Lower leg skin (tissue), 4 donors: ENCODE measurements at places on chromosomes 4 and X. TPM values are rescaled to one million over a fixed set of nuclear protein-coding genes. Genes with fewer than 3 reads are reported as not detected.

The ESX1 gene
- total RNA-seq = not detected

The SSX1 gene
- not detected for total RNA-seq

The MTMR8 gene
- total RNA-seq = 1.2 TPM

The DCHS2 gene
- 0.34 TPM for total RNA-seq

The KLHL34 gene
- 0.44 TPM for total RNA-seq

The TKTL2 gene
- total RNA-seq = not detected

The P2RY10 gene
- total RNA-seq = not detected

The SOWAHD gene
- total RNA-seq = 0.76 TPM

- no peak for DNase-seq
These were observed 35.3 kb upstream of the DCX start for GRCh38 chrX:111447298-111447697.

DNA sequence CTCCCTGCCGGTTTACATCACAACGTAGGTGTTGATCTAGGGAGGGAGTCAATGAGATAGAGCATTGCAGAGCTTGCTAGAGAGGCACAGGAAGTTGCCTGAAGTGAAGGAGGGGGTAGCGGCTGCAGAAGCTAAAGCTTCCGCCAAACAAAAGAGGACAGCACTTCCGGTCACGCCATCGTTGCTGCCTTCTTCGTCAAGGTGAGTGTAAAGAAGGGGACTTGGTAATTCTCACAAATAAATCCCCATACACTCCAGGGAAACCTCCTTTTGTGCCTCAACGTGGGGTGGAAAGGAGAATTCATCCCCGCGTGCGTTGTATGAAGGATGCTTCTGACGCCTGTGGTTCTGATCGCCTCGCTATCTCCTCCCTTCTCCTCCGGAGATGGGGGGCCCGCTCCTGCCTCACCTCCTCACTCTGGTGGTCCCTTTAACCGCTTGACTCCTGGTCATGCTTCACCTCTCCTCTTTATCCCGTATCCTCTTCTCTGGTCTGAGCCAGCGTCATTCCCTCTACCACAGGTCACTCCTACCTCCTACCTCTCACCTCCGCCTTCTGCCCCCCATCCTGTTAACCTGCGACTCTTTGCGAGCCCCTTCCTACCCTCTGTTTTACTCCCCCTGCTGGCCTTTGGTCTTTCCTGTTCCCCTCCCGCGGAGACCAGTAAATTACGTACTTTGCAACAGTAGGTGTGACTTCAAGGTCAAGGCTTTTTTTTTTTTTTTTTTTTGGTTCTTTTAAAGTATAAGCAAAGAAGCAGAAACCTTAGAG is 59.9 kb downstream of the GSPT2 start:
- peak; percentile 14 for DNase-seq

DNA sequence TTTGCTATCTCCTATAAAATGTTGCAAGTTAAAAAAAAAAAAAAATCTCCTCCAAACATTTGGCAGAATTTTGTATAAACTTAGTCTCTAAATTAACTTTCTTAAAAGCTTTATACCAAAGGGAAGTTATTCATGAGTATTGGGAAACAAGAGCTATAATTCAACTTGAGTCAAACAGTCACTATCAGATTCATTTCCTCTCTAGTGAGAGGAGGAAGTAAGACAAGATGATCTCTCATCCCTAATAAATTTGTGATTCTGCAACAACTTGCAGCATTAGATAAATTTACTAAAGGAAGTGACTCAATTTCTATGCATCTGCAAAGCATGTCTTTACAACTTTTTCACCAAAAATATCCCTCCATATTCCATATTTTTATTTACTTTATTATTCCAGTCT is 135.4 kb upstream of the GNPDA2 start:
- DNase-seq = no peak

DNA sequence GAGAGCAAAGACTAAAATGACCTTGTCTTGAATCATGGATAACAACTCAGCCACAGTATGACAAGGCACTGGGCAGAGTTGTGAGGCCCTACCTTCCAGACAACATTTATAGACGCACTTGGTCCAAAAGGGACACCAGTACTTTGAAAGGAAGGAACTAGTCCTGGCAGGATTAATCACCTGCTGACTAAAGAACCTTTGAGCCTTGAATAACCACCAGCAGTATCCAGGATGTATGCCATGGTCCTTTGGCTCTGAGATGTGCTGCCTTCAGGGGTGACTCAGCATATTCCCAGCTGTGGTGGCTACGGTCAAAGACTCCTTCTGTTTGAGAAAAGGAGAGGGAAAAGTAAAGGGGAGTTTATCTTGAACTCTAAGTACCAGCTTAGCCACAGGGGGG is 118.1 kb upstream of the PRR32 start:
- DNase-seq = no peak

DNA sequence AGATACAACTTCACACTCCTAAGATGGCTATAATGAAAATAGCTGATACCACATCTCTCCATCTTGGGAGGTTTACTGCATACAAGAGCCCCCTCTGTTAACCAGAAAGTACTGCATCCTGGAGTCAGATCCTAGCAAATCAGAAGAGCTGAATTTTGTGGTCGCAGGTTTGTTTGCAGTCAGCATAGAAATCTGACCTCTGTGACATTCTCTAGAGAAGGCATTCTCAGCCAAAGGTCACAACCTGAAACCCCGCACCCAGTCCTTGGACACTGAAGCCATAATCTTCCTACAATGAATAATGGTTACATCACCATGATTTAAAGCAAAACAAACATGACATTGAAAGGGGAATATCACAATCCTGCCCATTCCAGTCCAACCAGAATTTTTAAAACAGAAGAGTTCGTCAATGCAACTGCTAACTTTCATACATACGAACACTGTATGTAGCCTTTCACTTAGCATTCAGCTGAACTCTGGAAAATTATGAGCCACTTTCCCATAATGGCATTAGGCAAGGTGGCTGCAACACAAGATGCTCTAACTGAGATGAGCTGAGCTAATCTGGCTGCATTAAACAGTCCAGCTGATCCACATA is 17.6 kb downstream of the HS6ST2 start:
- no peak for DNase-seq

DNA sequence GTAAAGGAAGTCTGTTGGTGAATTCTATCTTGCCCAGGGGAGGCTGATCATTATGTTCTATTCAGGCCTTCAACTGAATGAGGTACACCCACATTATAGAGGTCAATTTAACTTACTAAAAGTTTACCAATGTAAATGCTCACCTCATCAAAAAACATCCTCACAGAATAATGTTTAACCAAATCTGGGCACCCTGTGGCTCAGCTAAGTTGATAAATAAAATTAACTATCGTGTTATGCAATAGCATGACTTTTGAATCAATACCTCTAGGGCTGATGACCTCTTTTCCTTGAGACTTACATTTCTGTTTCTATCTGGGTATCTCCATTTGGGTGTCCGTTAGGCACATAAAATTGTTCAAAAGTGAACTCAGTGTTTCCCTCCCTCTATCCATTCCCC is 203.1 kb downstream of the TEX13C start:
- DNase-seq = no peak

DNA sequence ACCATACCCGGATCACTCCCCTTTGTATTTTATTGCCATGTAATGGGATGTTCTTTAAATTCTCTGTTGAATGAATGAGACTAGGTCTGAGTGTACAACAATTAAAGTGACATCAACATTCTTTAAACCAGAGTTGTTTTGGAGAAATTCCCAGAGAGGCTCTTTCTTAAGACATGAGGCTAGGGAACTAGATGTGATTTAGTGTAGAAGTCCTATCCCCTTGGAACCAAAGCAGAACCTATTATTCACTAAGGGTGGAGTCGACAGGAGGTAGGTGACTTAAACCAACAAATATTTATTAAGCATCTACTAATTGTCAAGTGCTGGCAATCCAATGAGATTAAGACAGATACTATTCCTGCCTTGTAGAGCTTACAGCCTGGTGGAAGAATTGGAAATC is 1.7 kb downstream of the EIF1AX start:
- no peak for DNase-seq

DNA sequence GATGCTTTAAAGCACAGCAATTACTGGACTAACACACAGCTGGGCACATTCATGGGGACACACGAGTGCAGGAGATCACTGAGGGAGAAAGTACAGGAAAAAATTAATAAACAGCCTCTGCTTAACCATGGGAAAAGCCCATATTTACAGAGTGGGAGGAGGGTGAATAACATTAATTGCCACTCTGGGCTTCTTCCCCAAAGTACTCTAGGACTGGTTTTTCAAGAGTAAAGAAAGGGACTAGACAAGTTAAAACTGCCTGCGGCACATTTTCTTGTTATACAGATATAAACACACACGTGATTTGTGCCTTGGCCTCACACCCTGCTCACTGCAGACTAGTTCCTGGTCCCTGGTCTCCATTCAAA is 179.7 kb upstream of the TET2 start:
- peak; percentile 83 for DNase-seq

GRCh38 chrX:69109036-69109663 is 56.1 kb downstream of the PJA1 start:
- no peak for DNase-seq

DNA sequence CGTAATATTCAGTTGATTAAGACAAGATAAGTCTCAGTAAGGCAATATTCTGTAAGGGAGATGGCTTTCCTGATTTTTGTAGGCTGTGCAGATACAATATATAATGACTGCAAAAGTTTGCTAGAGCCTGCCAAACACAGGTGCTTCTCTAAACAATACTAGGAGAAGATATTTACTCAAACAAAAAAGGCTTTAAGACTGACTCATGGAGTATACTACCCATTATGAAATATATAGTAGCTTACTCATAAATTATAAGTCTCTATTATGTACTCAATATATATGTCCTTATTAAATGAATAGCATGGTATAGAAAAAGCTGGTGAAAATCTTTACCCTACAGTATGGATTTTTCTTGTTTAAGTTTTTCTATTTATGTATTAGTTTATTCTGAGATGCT is 93.2 kb upstream of the IL15 start:
- DNase-seq = no peak

DNA sequence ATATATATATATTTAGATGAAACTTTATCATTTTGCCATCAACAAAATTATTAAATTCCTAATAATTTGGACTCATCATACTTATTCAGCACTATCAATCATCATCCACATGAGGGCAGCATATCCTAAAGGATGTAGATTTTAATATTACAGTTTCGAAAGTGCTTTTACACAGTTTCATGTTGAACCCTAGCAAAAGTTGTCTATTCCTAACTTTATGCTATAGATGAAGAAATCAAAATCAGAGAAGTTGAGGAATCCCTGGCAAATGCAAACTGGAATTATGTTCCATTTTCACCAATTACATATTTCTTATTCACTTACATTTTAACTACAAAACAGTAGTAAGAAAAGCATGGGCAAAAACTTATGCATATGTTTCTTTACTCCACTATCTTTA is 36.6 kb upstream of the UGT2A1 start:
- no peak for DNase-seq

- DNase-seq = no peak
These were observed 368.6 kb downstream of the HNRNPD start for GRCh38 chr4:82005158-82005557.

DNA sequence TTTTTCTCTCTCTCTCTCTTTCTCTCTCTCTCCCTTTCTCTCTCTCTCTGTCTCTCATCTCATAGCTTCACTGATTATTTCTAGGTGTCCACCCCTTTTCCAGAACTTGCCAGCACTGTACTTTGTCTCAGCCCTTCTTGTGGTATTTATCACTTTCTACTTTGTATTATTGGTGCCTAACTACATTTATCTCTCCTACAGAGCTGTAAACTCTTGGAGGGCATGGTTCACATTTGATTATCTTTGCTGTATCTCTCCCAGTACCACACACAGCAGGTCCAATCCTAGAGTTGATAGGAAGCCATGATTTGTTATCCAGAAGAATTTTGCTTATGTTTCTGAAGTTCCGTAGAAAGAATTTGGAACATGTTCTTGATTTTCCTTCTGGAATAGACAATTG is 5.2 kb upstream of the PRKG2 start:
- no peak for DNase-seq

GRCh38 chrX:34881671-34882070 is 60.9 kb upstream of the FAM47B start:
- no peak for DNase-seq

GRCh38 chr4:177778623-177779022 is 336.4 kb upstream of the AGA start:
- DNase-seq = no peak

- no peak for DNase-seq
These were observed 258.1 kb upstream of the NOCT start for GRCh38 chr4:138757432-138757831.

GRCh38 chrX:112738347-112739033 is 58.8 kb upstream of the LHFPL1 start:
- DNase-seq = no peak

DNA sequence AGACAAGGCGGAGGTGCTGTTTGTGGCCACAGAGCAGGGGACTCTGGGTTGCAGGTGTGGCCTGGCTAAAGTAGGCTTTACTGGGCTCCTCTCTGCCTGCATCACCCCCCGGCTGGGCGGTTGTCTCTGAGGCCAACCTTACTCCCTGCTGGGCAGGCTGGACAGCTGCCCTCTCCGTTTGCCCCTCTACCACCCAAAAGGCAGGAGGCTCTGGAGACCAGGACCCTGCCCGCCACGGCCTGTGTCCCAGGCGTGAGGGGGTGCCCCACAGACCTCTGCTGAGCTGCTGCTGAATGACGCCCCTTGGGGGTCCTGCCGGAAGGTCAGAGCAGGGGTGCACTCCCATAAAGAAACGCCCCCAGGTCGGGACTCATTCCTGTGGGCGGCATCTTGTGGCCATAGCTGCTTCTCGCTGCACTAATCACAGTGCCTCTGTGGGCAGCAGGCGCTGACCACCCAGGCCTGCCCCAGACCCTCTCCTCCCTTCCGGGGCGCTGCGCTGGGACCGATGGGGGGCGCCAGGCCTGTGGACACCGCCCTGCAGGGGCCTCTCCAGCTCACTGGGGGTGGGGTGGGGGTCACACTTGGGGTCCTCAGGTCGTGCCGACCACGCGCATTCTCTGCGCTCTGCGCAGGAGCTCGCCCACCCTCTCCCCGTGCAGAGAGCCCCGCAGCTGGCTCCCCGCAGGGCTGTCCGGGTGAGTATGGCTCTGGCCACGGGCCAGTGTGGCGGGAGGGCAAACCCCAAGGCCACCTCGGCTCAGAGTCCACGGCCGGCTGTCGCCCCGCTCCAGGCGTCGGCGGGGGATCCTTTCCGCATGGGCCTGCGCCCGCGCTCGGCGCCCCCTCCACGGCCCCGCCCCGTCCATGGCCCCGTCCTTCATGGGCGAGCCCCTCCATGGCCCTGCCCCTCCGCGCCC is 920 bp downstream of the HTT-AS start:
- DNase-seq = peak; percentile 86

DNA sequence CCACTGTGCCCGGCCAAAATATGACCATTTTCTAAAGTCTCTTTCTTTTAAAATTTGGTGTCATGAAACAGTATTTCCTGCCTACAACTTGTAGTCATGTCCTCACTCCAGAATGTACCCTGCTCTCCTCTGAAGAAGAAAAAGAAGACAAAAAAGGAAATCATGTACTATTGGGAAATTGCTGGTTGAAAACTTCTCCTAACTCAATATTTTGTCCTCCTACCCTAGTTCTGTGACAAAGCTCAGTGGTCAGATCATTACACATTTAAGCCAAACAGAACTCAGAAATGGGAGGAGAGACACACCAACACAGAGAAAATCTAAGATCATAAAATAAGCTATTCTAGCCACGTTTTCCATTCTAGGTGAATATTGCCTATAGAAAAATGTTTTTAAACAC is 127.7 kb downstream of the IRF2 start:
- DNase-seq = no peak
